ENCODE measurements at places on chromosomes 4 and X.

GRCh38 chr4:114997576-114998247, 115.7 kb downstream of the NDST4 start:
- DNase-seq, result no peak

DNA sequence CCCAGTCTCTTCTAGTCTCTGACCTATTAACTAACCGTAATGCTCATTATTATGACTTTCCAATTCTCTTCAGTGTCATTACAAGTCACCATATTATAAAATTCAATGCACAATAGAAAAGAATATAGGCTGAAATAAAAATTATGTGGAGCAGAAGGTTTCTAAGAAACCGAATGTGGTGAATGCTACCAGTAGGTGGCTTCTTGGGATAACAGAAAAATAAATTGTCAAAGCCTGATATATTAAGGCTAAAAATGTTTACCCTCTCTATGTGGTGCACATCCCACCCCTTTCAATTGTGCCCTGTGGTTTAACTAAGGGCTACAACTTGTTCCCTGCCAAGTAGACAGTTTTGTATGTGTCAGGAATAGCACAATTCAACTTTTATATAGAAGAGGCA, 624.6 kb upstream of the TECRL start:
- no peak for DNase-seq

DNA sequence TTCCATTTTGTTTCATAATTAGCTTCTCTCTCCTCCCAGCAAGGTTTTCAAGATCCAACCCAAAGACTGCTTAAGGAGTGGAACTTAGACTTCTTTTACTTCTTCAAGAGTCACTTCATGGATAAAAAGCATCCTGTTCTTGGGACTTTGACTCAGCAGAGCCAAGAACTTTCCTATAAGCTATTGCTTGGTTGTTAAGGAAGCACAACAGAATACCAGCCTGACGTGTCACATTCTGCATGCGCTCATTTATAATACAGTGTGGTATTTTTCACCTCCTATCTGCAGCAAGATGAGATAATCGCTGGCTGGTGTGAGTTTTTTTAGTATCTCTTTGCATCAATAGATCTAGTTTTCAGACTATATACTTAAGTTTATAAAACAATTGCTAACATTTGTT, 152.1 kb downstream of the PALLD start:
- DNase-seq, result no peak

DNA sequence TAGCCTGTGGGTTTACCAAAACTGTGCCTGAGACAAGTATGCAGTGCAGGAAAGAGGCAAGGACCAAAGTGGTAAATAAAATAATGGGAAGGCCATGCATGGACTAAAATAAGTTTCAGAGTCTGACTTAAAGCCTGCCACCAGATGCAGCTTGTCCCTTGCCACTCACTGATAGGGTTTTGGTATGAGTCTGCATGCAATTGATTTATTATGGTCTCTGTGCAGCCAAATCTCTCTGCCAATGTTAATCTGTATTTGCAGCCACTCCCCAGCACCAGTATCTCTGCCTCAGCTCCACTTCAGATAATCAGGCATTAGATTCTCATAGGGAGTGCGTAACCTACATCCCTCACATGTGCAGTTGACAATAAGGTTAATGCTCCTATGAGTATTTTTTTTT, 5.5 kb upstream of the FGF2 start:
- DNase-seq, result no peak

DNA sequence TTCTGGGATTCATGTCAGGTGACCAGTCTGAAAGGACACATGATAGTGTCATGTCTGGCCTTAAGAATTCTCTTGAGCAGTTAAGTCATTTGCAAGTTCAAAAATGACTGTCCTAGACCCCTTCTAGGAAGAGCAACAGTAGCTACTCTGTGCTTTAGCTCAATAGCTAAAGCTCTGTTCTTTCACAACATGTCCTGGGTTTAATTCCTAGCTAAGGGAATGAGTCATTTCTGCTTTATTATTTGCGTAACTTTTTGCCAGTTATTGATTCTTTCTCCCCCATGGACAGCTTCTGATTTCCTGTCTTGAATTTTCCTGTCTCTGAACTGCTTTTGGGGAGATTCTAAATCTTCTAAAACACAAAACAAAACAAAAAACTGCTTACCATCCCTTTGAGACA, 1055.8 kb upstream of the DIAPH2 start:
- no peak for DNase-seq

DNA sequence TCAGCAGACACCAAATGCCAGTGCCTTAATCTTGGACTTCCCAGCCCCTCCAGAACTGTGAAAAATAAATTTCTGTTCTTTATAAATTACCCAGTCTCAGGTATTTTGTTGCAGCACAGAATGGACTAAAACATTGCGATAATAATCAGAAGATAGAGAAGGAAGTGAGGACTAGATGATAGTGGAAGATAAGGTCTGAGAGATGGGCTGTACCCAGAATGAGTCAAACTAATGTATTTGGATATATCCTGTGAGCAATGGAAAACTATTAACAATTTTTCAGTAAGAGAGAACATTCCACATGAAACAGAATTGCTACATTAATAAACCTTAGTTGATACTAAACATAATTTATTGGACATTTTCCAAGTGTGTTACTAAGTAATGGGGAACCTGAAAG, 93.3 kb downstream of the FANCB start:
- no peak for DNase-seq

DNA sequence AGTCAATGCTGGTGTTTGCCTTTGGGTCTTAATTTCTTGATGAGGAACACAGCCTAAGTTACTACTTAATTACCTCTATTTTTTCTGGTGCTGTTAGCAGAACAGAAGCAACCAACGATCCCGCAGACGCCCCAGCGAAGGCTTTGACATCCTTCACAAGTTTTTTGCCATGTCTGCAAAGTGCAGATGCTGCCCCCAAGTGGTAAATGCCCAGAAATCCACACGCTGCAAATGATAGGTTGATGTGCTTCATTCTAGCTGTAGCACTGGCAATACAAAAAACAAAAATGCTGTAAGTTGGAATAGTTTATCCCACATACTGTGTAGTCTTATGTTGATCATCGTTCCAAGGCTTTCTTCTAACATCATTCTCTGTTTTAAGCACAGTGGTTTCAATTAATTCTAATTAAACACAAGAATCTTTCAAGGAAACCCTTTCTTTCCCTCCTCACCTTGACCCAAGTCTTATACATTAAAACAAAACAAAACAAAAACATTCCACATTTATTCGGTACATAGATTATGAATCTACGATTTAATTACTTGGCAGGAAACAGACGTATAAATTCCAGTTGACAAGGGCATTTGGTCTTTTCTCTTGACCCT, 1.2 kb downstream of the PNPLA4 start:
- DNase-seq, result peak; percentile 56

DNA sequence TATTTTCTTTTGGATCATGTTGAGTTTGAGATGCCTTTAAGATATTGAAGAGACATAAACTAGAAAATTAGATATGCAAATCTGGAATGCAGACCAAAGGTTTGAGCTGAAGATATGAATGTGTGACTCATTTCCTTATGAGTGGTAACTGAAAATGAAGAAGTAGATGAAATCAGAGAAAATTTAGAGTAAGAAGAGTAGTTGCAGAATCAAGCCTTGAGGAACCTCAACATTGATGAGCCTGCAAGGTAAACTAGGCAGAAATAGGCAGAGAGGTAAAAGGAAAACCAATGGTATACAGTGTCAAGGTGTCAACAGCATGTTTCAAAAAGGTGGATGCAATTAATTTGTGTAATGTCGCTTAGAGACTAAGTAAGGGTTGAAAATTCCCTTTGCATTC, 142.8 kb downstream of the MOSPD2 start:
- no peak for DNase-seq

- no peak for DNase-seq
Observed at GRCh38 chr4:171639540-171639939, 173.7 kb upstream of the GALNTL6 start.

- DNase-seq, result peak; percentile 81
Observed at GRCh38 chrX:2261831-2262667, 238.7 kb downstream of the DHRSX start.

- no peak for DNase-seq
Observed at GRCh38 chr4:104719539-104720230, 225.0 kb upstream of the CXXC4 start.
